ENCODE measurements at places on chromosomes 6 and 20.

- no peak for DNase-seq
Observed at GRCh38 chr20:43690943-43691598, 24.2 kb downstream of the MYBL2 start.

- no peak for DNase-seq
Observed at GRCh38 chr6:56366141-56366852, 118.9 kb upstream of the COL21A1 start.

DNA sequence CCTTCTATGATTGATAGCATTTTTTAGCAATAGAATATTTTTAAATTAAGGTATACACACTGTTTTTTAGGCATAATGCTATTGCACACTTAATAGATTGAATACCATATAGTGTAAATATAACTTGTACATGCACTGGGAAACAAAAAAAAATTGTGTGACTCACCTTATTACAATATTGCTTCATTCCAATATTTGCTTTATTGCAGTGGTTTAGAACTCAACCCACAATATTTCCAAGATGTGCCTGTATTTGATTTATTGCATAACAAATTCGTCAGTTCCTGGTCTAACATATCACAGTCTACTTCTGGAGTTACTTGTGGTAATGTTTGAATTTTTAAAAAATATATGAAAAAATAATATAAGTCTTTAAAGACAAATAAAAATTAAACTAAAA, 41.9 kb upstream of the DEFB112 start:
- DNase-seq: no peak

DNA sequence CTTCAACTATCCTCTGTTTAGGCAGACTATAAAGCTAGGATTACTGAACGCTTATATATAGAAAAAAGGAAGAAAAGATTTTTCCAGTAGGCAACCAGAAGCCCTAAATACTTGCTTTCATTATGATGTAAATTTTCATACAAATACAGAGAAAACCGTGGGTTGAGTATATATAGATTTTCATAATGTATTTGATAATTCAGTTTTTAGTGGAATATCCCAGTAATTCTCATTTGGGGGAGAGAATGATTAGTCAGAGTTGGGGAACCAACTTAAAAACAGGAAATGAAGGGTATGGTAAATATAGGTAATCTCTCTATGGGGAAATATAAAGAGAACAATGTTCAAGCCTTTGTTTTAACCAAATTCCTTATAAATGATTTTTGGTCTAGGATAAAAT, 154.0 kb upstream of the CITED2 start:
- no peak for DNase-seq

DNA sequence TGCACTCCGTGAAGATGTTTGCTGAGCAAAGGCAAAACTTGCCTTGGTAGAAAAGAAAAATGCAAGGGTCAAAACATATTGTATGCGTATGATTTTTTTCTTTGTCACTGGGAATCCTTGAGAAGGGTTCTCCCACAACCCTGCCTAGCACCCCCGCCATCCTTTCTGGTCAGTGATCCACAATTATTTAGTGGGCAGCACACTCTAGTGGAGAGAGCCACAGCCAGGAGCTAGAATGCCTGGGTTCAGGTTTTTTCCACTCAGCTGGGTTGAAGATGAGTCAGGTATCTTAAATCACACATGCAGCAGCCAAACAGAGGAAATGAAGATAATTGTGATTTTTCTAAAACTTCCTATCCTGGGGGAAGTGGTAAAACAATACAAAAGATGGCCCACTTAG, 243.1 kb downstream of the PKHD1 start:
- DNase-seq: no peak

GRCh38 chr6:148501178-148501590, 158.5 kb downstream of the SASH1 start:
- DNase-seq: no peak

GRCh38 chr6:373031-373430, 18.5 kb upstream of the IRF4 start:
- no peak for DNase-seq

GRCh38 chr6:99026135-99026534, 78.4 kb upstream of the FBXL4 start:
- no peak for DNase-seq

DNA sequence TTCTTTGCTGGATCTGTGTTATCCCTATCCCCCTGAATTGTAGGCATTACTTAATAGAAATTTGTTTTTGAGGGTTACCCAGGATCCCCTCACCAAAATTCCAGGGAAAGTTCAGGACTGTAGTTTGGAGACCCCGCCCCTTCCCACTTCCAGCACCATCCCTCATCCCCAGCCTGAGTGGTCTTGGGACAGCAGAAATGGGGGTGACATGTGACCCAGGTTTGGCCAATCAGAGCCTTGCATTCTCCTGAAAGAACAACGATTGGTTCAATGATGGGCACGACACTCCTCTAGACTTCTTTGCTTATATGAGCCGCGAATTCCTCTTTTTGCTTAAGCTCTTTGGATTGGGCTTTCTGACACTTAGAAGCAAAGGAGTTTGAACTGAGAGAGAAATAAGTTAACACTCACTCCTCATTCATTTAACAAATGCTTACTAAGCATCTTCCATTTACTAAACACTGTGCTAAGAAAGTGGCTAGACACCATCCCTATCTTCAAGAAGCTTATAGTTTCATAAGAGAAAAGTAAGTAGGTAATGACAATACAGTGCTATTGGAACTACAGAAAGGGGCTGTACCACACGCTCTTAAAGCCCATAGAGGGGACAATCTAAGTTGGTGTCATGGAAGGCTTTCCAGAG, 24.9 kb upstream of the PAQR8 start:
- no peak for DNase-seq

DNA sequence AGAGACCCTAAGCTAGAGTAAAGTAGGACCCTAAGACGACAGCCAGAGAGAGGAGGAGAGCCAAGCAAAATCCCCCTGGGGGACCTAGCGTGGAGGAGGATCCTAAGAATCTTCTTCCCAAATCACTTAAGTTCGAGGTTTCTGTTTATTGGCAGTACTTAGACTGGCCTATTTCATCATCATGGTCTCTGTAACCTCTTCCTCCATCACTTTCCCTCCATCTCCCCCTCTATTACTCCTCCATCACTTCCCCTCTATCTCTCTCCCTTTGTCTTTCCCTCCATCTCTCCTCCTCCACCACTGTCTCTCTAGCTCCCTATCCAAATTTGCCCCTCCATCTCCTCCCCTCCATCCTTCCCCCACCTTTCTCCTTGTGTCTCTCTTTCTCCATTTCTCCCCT, 833.6 kb upstream of the FLRT3 start:
- no peak for DNase-seq

- no peak for DNase-seq
Observed at GRCh38 chr20:24669701-24670100, 200.3 kb downstream of the SYNDIG1 start.

DNA sequence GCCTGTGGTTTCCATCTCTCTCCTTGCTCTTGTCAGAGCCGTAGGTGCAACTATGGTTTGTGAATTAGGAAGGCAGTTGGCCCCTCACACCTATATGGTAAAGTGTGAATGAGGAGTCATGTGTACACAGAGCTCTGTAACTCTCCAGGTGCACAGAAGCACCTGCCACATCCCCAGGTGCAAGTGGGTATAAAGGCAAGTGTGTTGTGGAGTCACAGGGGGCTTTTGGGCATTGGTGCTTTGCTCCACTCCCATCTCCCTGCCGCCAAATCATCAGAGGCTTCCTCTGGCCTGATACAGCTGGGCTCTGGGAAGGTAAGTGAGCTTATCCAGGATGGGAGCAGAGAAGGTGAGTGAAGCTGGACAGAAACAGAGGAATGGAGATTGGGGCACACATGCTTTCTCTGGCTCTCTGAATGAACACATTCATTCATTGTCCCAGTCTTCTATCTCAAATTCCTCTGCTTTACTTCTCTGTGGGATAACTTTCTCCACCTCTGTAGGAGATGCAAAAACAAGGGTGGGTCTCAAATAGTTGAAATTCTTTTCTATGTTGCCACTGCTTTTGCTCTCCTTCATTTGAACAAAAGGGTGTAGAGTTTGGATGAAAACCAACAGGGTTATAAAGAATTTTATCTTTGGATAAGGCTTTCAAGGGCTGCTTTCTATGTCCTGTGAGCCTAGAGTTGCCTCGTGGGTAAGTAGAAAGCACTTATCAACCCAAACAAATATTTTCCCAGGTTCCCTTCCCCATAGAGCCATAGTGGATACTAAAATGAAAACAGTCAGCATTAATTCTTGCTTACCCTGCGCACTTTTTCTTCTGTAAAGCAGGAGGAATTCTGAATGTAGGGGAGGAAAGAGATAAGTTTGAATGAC, 45.0 kb upstream of the RIPOR2 start:
- no peak for DNase-seq

GRCh38 chr6:7195339-7196018, 87.7 kb downstream of the RREB1 start:
- no peak for DNase-seq

DNA sequence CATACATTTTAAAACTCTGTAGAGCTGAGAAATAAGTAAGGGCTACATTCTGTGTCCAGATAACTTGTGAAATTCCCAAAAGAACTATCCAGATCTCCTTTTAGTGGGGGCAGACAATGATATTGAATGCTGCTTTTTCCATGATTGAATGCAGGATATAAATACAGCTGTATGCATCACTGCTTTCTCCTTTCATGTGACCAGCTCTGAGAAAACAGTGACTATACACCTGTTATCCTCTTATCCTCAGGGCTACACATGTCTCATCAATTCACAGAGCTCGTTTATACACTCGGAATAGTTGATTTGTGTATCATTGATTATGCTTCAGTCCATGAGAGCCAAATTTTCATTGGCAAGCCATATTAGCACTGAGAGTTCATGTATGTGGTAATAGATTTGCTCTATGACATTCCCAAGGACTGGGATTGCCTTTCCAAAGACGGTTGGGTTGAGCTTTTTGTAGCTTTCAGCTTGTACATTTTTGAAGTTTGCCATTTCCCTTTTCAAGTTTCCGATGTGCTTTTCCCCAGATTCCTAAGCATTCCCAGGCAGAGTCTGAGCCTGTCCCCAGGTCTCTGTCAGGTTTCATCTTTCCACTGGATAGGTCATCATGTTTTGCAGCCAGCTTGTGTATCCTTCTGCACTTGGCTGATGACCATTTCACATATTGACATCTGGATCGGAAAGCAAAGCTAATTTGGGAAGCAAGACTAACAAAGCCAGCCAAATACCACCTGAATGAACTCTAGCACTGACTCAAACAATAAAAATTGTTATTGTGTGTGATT, 97.7 kb downstream of the RFX6 start:
- DNase-seq: no peak

DNA sequence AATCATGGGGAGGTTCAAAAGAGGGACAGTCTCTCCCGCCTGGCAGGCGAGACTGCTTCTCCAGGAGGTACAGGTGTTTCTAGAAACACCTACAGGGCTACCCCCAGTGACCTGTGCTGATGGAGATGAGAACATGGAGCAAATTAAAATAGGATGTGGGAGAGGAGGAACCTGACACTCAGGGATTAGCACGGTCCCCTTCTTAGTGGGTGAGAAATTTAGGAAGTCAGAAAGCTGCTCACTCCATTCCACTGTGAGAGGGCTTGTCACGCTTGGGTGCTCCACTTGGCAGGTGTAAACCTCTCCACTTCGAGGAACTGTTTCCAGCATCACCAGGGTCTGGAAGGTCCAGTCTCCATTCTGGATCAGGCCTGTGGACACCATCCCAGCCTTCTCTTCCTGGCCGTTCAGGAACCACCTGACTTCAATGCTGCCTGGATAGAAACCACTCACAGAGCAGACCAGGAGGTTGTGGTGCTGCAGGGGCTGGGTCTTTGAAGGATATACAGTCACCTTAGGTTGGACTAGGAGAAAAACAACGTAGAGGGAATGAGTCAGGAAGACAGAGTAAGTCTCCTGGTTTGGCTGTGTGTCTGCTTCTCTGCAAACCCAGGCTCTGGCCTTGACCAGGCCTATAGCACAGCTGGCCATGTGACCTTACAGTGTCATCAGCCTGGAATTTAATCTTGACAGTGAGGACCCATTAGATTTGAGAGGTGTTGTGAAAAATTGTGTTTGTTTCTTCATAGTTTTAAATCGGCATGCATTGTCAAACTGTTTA, 8.1 kb downstream of the HLA-DRB1 start:
- no peak for DNase-seq

- DNase-seq: no peak
Observed at GRCh38 chr6:33708516-33709204, 2.8 kb downstream of the UQCC2 start.

- DNase-seq: peak; percentile 5
Observed at GRCh38 chr6:111605100-111605751, 452 bp downstream of the TRAF3IP2 start.

DNA sequence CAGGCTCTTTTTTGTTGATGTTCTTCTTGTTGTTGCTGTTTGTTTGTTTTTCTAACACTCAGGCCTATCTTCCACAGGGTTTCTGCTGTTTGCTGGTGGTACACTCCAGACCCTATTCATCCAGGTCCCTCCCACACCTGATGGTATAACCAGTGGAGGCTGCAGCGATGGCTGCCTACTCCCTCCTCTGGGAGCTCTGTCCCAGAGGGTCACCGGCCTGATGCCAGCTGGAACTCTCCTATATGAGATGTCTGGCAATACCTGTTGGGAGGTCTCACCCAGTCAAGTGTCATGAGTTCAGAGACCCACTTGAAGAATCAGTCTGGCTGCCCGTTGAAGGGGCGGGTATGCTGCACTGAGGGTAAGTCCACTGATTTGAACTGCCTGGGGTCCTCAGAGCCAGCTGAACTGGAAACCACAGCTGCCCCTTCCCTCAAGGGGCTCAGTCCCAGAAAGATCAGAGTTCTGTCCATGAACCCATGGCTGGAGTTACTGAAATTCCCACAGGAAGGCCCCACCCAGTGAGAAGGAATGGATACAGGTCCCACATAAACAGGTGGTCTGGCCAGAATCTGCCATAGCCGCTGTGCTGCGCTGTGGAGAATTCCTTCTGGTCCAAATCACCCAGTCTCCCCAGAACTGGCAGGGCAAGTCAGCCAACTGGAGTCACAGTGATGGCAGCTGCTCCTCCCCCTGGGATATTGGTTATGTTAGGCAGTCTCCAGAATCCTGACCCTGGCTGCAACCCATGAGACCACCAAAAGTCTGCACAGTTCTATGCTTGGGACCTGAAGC, 664.4 kb downstream of the FRK start:
- no peak for DNase-seq

DNA sequence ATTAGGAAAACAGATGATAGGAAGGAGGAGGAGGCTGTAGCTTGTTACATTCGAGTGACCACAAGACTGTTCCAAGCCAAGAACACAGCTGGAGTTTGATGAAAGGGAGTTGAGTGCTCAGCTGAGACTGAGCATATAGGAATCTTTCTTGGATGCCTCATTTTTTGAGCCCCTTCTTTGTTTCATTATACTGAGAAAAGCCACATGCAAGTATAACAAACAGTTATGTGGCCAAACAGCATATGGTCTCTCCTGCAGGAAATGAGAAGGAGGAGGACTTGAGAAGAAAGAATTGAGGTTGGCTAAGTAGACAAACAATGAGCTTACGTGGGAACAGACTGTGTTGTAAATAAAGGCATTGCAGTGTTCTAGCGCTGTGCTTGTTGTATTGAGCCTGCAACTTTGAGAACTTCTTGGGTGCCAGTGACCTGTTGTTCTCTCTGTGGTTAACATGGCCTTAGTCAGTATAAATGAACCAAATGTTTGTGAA, 78.3 kb downstream of the AKAP7 start:
- no peak for DNase-seq

DNA sequence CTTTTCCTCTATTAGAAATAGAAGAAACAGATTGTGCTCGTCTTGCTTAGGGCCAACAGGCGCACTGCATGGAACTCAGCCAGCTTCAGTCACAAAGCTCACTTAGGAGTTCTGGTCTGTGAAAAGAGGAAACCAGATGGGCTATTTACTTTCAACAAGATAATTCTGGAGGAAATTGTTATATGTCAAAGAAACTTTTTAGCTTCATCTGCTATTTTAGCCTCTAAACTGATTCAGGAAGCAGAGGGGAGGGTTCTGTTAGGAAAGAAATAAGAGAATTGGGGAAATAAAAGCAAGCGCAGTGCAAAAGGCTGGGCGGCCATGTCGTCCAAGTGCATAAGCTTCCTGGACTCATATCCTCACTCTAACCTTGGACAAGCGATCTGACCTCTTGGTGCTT, 21.3 kb downstream of the PRKN start:
- no peak for DNase-seq

Measured in activated T-cell treated with anti-CD3 and anti-CD28 coated beads for 24 hours (primary cell).